Activated naive CD4-positive, alpha-beta T cell treated with anti-CD3 and anti-CD28 coated beads, Interleukin-2, amount 50 U/mL, for 72 hours (primary cell): ENCODE measurements at places on chromosomes 1 and 21. TPM values are rescaled to one million over a fixed set of nuclear protein-coding genes. Genes with fewer than 3 reads are reported as not detected.
A peak's percentile ranks its signal among the peaks of the same experiment; 100 is the strongest.

The LCE1B gene
- not detected for total RNA-seq

The TRIM46 gene
- total RNA-seq = 6.8 TPM

GRCh38 chr1:185912504-185912903, 178.3 kb downstream of the HMCN1 start:
- DNase-seq = no peak

The E2F2 gene
- total RNA-seq = 19.3 TPM

- peak; percentile 52 for DNase-seq
These were observed 867 bp downstream of the PTGFRN start for GRCh38 chr1:116910379-116911187.

DNA sequence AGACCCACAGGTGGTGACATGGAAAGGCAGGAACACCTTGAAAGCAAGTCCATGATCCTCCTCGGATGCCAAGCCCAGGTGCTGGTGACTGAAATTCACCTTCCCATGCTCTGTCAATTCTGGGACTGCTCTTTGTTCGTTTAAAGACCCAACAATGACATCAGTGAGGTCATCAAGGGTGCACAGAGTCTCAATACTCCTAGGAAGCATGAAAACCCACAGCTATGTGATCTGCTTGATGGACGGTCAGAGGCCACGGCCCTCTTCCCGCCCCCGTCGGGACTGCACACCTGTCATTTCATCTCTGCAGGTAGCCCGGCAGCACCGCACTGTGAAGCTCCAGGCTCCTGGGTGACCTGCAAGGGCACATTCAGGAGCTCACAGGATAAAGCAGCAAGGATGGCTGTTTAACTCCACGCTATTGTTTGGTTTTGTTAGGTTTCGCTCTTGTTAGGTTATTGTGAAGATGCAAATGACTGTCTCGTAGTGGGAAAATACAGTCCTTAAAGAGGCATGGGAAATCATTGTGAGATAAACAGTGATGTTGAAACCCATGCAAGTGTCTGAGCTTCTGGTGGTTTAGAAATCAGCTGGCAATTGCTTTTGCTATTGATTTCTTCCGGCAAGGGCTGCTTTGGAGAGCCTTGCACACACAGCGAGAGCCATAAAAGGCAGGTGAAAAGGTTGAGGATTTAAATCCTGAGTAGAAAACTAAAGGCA, 124.8 kb upstream of the AJAP1 start:
- no peak for DNase-seq

The BTBD8 gene
- 3.2 TPM for total RNA-seq
